NCI-H1092 (cell line): ENCODE measurements at places on chromosomes 7 and 10.
A peak's percentile ranks its signal among the peaks of the same experiment; 100 is the strongest.

DNA sequence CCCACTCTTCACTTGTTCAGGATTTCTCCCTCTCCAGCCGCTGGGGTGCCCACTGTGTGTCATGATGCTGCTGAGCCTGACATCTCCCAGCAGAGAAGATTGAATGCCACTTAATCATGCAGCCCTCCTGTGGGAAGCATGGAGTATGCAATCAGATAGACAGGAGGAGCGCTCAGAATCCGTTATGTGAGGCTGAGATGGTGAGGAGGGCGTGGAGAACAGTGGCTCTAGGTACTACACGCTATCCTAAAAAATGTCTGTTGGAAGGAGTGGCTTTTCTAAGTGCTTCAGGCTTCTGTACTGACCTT, 334.3 kb downstream of the LRMDA start:
- no peak for DNase-seq

- no peak for DNase-seq
Observed at GRCh38 chr7:148556892-148557291, 33.7 kb upstream of the C7orf33 start.

DNA sequence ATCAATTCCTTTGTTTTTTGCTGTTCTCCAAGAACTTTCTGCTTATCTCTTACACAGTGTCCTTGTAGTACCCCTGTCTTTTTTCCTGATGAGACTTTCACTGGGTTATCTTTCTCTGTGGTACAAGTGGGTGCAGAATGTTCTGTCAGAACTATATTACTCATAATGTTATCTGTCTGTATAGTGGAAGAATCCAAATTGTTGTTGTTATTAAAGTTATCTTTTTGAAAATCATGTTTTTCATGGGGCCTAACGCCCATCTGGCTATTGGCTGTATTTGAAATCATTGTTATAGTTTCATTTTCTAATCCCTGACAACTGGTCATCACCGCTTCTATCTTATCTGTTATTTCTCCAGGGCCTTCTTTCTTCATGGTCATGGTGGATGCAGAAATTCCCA, 163.0 kb upstream of the CCDC6 start:
- DNase-seq = no peak

- peak; percentile 62 for DNase-seq
Observed at GRCh38 chr10:12500381-12501303, 151.3 kb downstream of the CAMK1D start.

GRCh38 chr10:9331583-9332008, 1277.1 kb downstream of the GATA3 start:
- no peak for DNase-seq

DNA sequence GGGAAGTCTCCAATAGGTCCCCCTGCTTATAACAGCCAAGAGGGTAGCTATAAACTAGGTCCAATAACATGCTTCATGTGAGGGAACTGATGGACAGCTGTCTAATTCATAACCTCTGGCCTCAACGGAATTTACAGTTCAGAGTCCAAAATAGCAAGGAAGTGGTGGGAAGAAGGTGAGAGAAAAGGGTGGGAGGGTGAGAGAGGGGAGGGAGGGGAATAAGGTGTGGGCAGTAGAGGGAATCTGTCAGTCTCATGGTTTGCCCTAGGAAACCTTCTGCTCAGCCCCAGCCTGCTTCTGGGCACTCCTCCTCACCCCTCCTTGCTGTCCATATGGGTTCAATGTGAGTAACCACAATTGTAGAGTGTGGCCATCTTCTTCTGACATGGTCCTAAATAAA, 133.4 kb upstream of the ADO start:
- no peak for DNase-seq

- no peak for DNase-seq
Observed at GRCh38 chr10:7577579-7577978, 89.2 kb downstream of the ITIH5 start.

- no peak for DNase-seq
Observed at GRCh38 chr10:49212076-49212475, 23.9 kb upstream of the TMEM273 start.

DNA sequence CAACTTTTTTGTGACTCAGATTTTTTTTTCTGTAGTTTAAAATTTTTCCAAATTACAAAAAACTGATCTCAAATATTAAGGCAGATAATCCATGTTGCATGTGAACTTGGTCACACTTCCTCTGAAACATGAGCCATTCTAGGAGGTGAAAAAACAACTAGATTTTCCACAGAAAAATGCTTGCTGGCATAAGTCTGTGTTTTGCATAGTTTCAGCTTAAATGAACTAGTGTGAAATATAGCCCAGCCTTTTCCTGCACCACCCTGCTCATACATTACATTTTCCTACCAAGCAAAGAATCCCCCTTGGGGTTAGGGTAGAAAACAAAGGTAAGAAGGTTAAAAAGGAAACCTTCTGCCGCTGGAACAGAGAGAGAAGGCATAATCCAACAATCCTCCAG, 48.2 kb downstream of the SLC25A13 start:
- no peak for DNase-seq
